Fibroblast of the aortic adventitia (primary cell): ENCODE measurements at places on chromosomes 4 and X. TPM values are rescaled to one million over a fixed set of nuclear protein-coding genes. Genes with fewer than 3 reads are reported as not detected.

- peak; percentile 84 for DNase-seq
Observed at GRCh38 chr4:67593741-67594175, 35.2 kb downstream of the STAP1 start.

Gene IL9R
- not detected in 2 replicates for total RNA-seq

DNA sequence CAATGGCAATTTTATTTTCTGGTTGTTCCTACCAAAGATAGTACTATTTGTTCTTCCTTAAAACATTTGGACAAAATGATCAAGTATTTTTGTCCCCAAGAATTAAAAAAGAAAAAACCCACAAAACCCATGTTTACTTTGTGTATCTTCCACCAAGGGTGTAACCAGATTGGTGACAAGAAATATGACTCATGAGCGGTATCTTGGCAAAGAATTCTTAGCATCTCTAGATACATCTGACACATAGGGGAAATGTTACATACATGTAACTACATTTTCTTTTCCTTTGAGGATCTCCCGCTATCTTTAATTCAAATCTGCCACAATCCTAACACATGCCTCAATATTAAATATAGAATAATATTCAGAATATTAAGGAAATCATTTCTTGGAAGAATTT, 78.7 kb downstream of the WDFY3 start:
- peak; percentile 80 for DNase-seq

- no peak for DNase-seq
Observed at GRCh38 chr4:13449590-13449989, 34.5 kb downstream of the RAB28 start.

Gene FAM9C
- not detected in 2 replicates for total RNA-seq

Gene EDA
- total RNA-seq = 0.09 and 1.4 TPM in 2 replicates

Gene NKX3-2
- 0.18 and 1.9 TPM in 2 replicates for total RNA-seq

Gene YY2
- 0.16 and 2.4 TPM in 2 replicates for total RNA-seq

DNA sequence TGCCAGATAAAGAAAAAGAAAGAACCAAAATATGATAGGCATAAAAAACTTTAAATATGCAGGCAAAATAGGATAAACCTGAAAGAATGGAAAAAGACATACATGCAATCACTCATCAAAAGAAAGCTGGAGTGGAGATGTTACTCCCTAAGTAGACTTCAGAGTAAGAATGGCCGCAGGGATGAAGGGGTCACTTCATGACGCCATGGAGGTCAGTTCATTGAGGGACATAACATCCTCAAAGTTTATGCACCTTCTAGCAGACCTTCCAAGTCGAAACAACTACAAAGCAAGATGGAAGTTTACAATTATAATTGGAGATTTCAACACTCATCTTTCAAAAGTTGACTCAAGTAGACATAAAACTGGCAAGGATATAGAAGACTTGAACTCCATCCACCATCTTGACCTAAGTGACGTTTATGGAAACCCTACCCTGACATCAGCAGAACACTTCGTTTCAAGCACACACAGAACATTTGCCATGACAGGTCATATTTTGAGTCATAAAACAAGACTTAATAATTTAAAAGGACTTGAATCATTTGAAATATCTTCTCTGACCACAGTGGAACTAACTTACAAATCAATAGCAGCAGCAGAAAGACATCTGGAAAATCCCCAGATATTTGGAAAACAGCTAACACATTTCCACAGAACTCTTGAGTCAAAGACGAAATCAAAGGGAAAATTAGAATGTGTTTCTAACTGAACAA, 106.0 kb upstream of the LRPAP1 start:
- DNase-seq = no peak

Gene TAF7L
- 0.63 and 0.98 TPM in 2 replicates for total RNA-seq

Gene MSX1
- 4.3 and 17.6 TPM in 2 replicates for total RNA-seq

GRCh38 chr4:8221476-8221875, 22.4 kb downstream of the SH3TC1 start:
- DNase-seq = peak; percentile 70

Gene PCDH11X
- under 0.01 TPM in 1 of 2 replicates, not detected in the other for total RNA-seq

- peak; percentile 47 for DNase-seq
Observed at GRCh38 chr4:56434599-56435139, 746 bp downstream of the PPAT start.

GRCh38 chr4:54662901-54663585, 5.3 kb downstream of the KIT start:
- no peak for DNase-seq

- DNase-seq = no peak
Observed at GRCh38 chr4:183909801-183910200, 4.7 kb downstream of the STOX2 start.

- DNase-seq = peak; percentile 33
Observed at GRCh38 chr4:145545031-145545430, 63.4 kb downstream of the SMAD1 start.

Gene ERVMER34-1
- under 0.01 TPM in 1 of 2 replicates, not detected in the other for total RNA-seq

DNA sequence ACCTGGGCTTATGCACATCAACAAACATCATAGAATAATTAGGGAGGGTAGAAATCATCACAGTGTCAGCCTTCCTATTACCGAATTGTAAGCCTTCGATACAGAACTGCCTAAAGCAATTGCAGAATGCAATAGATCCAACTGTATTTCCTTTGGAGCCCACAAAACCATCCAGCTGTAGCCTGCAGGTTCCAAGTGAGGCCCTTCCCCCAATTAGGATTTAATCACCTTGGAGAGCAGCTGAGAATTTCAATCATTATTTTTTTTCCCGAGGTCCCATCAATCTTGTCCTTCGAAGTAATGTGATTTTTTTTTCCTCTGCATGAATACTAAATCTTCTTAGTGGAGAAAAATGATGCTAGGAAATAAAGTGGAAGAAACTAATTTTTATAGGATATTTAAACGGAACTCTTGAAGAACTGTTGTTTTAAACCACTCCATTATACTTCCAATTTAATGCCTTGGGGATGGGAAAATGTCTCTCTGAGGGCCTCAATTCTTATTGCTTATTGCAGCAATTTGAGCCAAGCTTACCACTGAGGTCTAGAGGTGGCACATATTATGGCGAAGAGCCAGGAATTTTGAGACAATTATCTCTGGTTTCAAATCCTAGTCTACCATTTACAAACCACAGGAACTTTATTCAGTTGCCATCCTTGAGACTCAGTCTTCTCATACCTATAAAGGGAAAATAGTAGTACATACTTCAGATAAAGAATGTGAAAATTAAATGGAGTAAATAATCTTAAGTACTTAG, 953.4 kb upstream of the IGFBP7 start:
- DNase-seq = no peak

Gene HELT
- total RNA-seq = not detected in 2 replicates

Gene TMPRSS11D
- 0.09 TPM in 1 of 2 replicates, not detected in the other for total RNA-seq

DNA sequence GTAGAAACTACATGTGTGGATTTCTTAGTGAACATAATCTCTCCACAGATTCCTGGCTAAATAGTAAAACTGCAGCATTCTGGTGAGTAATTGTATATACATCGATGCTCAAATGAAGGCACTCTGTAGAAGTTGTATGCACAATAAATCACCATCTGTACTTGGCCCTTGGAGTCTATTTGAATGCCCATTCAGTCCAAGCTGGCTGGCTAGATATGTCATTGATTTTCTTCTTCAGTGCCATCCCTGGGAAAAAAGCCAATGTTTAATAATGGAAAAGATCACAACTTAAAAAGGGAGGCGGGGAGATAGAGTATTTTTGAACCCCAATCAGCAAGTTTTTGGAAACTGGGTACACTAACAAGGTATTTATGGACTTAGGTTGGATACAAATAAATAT, 381.0 kb upstream of the TEX13C start:
- DNase-seq = no peak

- peak; percentile 41 for DNase-seq
Observed at GRCh38 chrX:119004920-119005524, 30.6 kb downstream of the LONRF3 start.

DNA sequence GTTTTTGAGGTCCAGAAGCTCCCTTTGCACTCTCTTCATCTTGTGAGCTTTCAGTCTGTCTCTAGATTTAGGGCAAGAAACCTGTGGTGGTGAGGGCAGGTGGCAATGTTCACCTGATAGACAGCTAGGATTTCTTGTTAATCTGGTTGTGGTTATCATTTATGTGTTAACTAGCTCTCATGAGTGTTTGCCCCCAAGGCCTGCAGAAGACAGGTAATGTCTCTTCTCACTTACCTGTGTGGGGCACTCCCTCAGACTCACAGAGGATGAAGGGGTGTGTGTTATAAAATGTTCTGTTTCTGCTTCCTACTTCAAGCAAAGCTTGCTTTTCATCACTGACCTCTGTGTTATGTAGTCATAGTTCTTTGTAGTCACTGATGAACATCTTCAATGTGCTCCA, 17.8 kb downstream of the EGF start:
- DNase-seq = no peak

DNA sequence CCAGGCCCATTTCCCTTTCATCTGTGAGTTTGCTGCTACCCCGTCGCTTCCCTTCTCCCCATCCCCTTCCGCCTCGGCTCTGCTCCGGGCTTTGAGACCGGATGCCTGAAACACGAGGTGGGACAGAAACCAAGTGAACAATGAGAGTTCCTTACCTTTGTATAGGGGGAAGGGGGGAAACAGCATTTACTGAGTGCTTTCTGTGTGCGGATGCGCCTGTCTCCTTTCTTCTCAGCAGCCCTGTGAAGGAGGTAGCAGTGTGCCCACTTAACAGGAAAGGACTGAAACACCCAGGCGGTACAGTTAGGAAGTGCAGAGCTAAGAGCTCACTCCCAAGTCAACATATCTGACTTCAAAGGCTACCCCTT, 43.2 kb upstream of the TMSB15B start:
- peak; percentile 54 for DNase-seq

Gene NAP1L5
- 6.0 and 11.3 TPM in 2 replicates for total RNA-seq

DNA sequence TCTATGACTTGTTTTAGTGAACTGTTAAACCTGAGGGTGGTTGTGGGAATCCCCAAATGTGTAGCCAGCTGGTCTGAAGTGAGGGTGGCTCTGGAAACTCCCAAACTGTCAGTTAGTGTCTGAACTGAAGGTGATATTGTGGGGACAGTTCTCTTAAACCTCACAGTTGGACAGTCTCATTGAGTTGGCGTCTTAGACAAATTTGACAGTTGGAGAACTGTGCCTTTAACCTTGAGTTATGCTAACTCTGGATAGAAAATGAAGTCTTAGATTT, 20.7 kb upstream of the CTSO start:
- no peak for DNase-seq

DNA sequence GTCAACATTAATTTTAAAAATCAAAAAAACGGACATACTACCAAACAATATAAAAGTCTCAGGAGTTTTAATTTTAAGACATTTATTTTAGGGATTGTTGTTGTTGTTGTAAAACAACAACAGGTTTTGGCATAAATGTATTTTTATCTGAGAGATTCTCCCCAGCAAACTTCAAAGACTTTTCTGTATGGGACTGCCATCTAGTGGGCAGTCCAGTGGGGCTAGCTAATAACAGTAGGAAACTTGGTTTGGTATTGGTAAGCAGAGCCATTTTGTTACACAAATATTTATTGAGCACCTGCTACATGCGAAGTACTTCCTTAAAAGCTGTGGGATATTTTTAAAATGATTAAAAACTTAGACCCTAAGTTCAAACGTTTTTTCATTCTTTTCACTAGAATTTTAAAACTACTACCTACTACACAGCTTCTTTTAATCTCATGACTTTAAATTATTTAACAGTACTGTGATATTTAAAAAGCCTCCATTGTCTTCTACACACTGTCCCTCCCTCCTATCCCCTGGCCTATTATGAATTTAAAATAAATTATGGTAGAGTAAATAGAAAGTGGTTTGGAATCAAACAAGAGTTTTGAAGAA, 1028.4 kb upstream of the INTU start:
- DNase-seq = peak; percentile 53

Gene RASL11B
- total RNA-seq = 0.63 TPM in 1 of 2 replicates, not detected in the other

GRCh38 chrX:147875866-147876596, 35.7 kb upstream of the FMR1 start:
- no peak for DNase-seq

Gene MRFAP1
- 142 and 482 TPM in 2 replicates for total RNA-seq

Gene TBX22
- total RNA-seq = not detected in 2 replicates

Gene SPATA18
- 21.7 and 22.3 TPM in 2 replicates for total RNA-seq

- DNase-seq = no peak
Observed at GRCh38 chrX:13013363-13014110, 30.9 kb downstream of the FAM9C start.
